ENCODE measurements at places on chromosomes 2 and 18. TPM values are rescaled to one million over a fixed set of nuclear protein-coding genes. Genes with fewer than 3 reads are reported as not detected.

DYNC2LI1 gene
- 20.5 TPM for total RNA-seq

CCDC85A gene
- total RNA-seq = not detected

UGT1A1 gene
- total RNA-seq = not detected

OR6B2 gene
- total RNA-seq = not detected

LAMA3 gene
- 1.6 TPM for total RNA-seq

ACKR3 gene
- total RNA-seq = 0.46 TPM

LHCGR gene
- total RNA-seq = not detected

FBXO41 gene
- total RNA-seq = 52.2 TPM

M1AP gene
- not detected for total RNA-seq

FAM117B gene
- 19.6 TPM for total RNA-seq

NEB gene
- 0.30 TPM for total RNA-seq

FMNL2 gene
- total RNA-seq = 0.24 TPM

TMEM247 gene
- not detected for total RNA-seq

ASXL3 gene
- 3.9 TPM for total RNA-seq

ACMSD gene
- not detected for total RNA-seq

GTF3C2 gene
- 70.3 TPM for total RNA-seq

ANKRD53 gene
- not detected for total RNA-seq

HAAO gene
- not detected for total RNA-seq

ZEB2 gene
- 4.0 TPM for total RNA-seq

ATP8B1 gene
- total RNA-seq = not detected

TXNDC2 gene
- total RNA-seq = not detected

HJURP gene
- total RNA-seq = 122 TPM

ZNF519 gene
- 64.4 TPM for total RNA-seq

CREG2 gene
- total RNA-seq = not detected

PRKCE gene
- 50.2 TPM for total RNA-seq

SERPINB13 gene
- not detected for total RNA-seq

GALNT3 gene
- total RNA-seq = 2.6 TPM

RAB17 gene
- not detected for total RNA-seq
